ENCODE measurements at places on chromosomes 3 and 15.
A peak's percentile ranks its signal among the peaks of the same experiment; 100 is the strongest.

- DNase-seq = no peak
These were observed 27.6 kb downstream of the TKT start for GRCh38 chr3:53227993-53228885.

GRCh38 chr15:70702584-70702983, 60.8 kb downstream of the UACA start:
- no peak for DNase-seq

DNA sequence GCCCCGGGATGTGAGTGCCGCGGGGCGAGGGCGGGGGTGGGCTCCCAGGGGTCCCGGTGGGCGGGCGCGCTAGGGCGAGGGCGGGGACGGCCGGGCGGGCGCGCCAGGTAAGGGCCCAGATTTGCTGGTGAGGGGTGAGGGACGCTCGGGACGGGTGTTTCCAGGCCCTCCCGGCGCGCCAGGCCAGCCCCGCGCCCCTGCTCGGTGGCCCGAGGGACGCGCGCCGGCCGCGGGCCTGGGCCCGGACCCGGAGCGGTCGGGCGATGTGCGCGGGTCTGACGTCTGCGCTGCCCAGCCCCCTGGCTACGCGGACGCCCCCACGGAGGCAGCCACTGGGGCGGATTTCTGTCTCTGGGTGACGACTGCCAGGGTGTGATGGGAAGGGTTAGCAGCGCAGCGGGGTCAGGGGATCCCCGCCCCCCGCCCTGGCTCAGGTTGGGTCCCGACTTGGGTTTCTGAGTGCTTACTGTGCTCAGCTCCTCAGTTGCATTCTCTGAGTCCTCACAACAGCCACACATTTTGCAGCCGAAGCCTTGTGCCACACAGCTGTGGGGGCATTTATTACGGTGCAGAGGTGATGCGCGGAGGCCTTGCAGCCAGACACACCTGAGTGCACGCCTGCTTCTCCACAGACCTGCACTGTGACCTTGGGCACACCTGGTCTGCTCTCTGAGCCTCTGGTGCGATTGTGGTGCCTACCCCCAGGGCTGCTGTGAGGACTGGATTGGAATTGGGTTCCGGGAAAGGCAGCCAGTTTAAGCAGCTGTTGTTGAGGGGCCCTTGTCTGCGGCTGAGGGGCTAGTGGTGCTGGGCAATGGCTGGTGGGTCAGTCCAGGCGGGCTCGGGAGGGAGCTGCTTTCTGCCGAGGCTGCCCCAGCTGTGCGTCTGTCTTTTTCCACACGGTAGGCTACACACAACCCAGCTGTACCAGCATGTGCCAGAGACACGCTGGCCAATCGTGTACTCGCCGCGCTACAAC, 523 bp downstream of the HDAC11 start:
- DNase-seq = no peak

GRCh38 chr15:31081588-31082250, 19.8 kb downstream of the TRPM1 start:
- DNase-seq = no peak

- DNase-seq = no peak
These were observed 691 bp downstream of the SENP7 start for GRCh38 chr3:101512396-101512645.

GRCh38 chr3:99458013-99458412, 180.4 kb upstream of the COL8A1 start:
- no peak for DNase-seq

GRCh38 chr3:102510663-102511062, 75.8 kb downstream of the ZPLD1 start:
- no peak for DNase-seq

GRCh38 chr3:115999613-116000012, 376.3 kb downstream of the GAP43 start:
- no peak for DNase-seq

GRCh38 chr15:78404125-78404524, 33.9 kb upstream of the IREB2 start:
- DNase-seq = no peak

DNA sequence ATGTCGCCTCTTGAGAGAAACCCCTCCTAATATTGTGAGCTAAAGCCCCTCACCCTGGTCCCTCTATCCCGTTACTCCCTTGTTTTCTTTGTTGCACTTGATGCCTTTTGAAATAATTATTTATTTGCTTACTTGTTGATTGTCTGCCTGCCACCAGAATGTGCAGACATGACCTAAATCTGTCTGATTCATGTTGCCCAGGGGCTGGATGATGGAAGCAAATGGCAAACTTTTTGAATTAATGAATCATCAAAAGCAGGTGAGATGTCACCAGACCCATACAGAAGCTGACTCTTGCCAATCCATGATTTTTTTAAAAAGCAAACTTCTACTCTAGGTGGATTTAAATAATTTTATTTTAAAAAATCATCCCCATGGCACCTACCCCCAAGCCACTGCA, 49.3 kb downstream of the GRIP2 start:
- DNase-seq = no peak

DNA sequence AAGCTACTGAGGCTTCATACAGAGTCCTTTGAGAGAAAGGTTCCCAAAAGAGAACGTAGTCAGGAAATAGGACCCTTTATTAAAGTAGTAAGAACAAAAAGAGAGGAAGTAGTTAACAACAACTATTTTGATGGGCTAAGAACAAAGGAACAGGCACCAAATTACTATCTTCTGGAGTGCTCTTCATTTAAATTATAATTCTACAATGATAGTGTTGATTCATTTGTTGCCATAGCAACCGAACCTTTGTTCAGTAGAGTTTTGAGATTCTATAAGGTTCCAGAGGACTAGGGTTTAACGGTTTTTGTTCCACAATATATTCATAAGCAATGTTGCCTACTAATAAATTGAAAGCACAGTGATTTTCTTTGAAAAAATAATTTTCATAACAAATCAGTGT, 78.8 kb downstream of the CMSS1 start:
- DNase-seq = no peak

- no peak for DNase-seq
These were observed 22.0 kb downstream of the SLC15A2 start for GRCh38 chr3:121916189-121916588.

DNA sequence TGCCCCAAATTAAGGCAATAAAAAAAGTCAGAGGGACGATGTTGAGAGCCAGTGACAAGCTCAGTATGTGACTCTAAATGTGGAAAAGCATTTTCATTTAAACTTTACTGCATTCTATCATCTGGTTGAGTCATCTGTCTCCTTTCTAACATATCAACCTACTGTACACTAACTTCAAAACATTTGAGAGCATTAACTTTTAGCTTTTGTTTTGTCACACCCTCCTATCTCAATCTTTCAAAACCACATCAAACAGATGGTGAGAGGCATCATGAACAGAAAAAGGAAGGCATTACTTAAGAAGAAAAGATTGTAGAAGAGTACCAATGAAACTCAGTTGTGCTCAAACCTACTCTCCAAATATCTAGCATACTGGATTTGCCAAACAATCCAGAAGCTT, 4.8 kb downstream of the LRRC58 start:
- DNase-seq = no peak

DNA sequence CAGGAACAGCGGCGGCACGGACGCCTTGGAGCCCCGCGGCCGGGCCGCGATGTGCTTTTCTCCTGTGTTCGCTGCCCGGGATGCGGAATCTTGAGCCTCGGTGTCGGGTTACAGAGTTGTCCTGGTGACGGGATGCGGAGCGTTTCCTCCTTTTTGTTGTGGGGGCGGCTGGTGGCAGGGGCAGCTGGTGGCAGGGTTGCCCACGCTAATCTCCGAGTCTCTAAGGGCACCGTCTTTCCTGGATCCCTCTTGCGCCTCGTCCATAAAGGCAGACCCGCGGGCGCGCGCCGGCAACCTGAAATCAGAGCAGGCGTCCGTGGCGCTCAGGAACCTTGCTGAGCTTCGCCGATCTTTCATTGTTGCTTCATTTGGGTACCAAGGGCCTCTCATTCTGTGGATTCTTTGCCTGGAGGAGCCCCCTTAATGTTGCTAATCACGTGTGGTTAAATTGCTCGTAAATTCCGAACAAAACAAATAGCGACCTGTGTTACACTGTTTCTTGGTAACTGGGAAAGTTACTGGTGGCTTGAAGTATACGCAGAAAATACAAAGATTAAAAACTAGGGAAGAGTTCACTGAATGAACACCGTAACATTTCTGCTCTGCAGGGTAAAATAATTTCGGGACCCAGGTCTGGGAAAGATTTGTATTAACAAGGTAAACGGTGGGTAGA, 844 bp upstream of the PFN2 start:
- DNase-seq = no peak

GRCh38 chr15:74227968-74228722, 8.0 kb upstream of the CCDC33 start:
- DNase-seq = no peak

DNA sequence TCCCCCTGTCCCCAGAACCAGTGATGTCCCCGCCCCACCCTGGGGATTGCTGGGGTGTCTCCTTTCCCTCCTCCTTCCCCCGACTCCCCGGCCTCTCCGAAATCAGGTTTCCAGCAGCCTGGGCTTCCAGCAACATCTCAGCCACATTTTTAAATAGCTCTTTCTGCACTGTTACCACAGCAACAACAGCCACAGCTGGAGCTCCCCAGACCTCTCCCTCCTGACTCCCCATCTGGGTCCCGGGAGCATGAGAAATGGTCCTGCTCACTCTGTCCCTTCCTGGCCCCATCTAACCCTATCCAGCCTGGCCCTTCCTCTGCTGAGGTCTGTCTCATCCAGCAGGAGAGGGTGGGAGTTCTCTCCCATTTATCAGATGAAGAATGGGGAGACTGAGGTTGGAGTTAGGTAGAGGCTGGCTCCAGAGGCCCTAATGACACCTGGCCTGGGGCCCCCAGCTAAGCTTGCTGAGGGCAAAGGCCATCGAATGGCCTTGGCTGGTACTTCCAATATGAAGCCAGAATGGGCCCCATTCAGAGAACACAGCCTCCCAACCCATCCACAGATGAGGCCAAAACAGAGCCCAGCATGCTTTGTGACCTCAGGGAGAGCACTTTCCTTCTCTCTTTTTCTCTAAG, 1.5 kb downstream of the CAMK1 start:
- no peak for DNase-seq

- no peak for DNase-seq
These were observed 591.9 kb upstream of the NECTIN3 start for GRCh38 chr3:110479731-110480130.

- DNase-seq = no peak
These were observed 421.7 kb upstream of the GRM7 start for GRCh38 chr3:6439226-6439625.

DNA sequence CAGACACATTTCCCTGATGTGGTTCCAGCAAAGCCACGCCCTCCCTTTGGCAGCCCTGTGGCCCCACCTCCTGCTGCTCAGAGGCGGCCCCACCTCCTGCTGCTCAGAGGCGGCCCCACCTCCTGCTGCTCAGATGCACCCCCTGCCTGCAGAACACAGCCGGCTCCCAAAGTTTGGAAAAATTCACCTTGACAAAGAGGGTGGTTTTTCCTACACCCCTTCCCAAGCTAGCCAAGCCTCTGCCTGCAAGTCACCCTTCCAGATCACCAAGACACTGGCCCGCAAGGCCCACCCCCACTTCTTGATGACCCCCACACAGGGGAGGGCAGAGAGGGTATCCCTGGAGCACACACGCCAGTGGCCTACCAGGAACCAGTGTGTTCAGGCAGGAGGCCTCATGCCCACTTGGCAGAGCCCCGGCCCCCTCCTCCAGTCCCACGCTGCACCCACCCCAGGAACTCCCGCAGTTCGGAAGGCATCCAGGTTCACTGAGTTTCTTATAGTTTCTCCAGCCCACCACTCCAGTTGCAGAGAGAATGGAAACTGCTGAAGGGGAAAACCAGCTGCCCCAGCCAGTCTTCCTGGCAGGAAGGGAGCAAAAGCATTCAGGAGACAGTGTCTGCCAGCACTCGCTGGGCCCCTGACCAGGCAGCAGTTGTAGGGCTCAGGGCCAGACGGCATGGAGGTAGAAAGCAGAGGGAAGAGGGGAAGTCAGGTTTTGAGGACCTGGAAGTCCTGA, 2.3 kb upstream of the HAPLN3 start:
- peak; percentile 40 for DNase-seq

GRCh38 chr3:173404156-173404555, 6.6 kb downstream of the NLGN1 start:
- no peak for DNase-seq

DNA sequence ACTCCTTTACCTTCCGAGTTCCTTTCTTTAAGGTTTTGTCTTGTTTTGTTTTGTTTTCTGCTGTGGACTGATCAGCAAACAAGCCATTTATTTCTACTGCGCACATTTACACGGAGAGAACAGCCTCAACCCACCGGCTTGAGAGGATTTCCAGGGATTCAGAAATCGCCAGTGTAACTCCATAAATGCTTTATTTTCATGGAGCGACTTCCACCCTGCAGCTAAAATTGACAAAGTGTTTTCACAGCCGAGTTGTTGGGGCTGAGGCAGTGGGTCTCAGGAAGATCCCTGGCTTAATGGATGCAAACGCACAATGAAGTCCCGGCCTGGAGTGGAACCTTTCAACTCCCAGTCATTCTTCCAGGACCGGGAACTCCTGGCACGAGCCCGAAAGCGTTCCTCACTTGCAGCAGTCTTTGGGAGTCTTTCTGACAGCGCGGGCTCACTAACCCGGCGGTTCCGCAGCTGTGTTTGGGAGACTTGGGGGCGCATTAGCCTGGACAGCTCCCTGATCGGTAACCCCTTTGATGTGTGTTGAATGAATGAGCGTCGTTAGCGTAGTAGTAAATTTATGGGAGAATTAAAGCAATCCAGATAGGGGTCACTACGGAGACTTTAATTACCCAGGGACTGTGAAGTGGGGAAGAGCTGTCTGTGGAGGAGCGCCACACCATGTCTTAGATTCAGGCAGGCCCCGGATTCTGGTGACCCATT, 785 bp upstream of the MYRIP start:
- no peak for DNase-seq

- DNase-seq = peak; percentile 80
These were observed at the start of gene PTPRG for GRCh38 chr3:61561374-61562041. TSS of gene PTPRG (plus strand) at chr3:61561571. CDS start at chr3:61562288, 717 bp downstream.

GRCh38 chr3:168080022-168080421, 15.7 kb downstream of the GOLIM4 start:
- no peak for DNase-seq

- DNase-seq = no peak
These were observed 139.0 kb upstream of the CGNL1 start for GRCh38 chr15:57237301-57237642.

GRCh38 chr3:194395778-194396538, 3.1 kb downstream of the GP5 start:
- no peak for DNase-seq

GRCh38 chr3:196969660-196970546, 1.3 kb upstream of the PIGZ start:
- no peak for DNase-seq

GRCh38 chr3:36548712-36549111, 168.4 kb downstream of the STAC start:
- no peak for DNase-seq

- no peak for DNase-seq
These were observed 169.9 kb upstream of the TSC22D2 start for GRCh38 chr3:150238048-150238802.

GRCh38 chr3:174439331-174440252, 419.5 kb upstream of the NAALADL2 start:
- peak; percentile 99 for DNase-seq

GRCh38 chr15:68309024-68309423, 31.5 kb downstream of the FEM1B start:
- DNase-seq = no peak

- no peak for DNase-seq
These were observed 132.6 kb upstream of the LRRN1 start for GRCh38 chr3:3666664-3667063.

GRCh38 chr3:109313061-109313460, 3.3 kb downstream of the DPPA2 start:
- DNase-seq = no peak
